Activated CD4-positive, alpha-beta T cell treated with anti-CD3 and anti-CD28 coated beads, Interleukin-10, Interleukin-2, amounts not matched to agents 100 ng/mL and 50 ng/mL, durations not matched to agents 16 hours and 8 hours (primary cell): ENCODE measurements at places on chromosomes 7 and 10.
A peak's percentile ranks its signal among the peaks of the same experiment; 100 is the strongest.

- DNase-seq = no peak
Observed at GRCh38 chr10:70155255-70155838, 8.8 kb upstream of the TYSND1 start.

DNA sequence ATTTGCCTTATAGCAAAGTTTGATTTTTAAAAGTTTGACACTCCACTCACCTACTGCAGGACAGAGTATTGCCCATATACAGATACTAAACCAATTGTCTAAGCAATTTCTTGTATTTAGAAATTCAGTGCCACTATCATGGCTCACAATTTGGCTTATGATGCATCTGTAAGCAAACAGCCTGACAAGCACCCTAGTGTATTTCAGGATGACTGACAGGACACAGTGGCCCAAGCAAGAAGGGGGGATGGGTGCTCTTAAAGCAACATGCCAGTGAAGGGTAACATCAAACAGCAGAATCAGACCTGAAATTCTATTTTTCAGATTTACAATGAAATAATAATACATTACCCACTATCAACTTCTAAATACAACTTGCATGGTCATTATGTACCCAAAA lies 30.5 kb downstream of the CTNNA3 start:
- DNase-seq = no peak

GRCh38 chr7:106138776-106139175 lies 26.7 kb upstream of the SYPL1 start:
- no peak for DNase-seq

DNA sequence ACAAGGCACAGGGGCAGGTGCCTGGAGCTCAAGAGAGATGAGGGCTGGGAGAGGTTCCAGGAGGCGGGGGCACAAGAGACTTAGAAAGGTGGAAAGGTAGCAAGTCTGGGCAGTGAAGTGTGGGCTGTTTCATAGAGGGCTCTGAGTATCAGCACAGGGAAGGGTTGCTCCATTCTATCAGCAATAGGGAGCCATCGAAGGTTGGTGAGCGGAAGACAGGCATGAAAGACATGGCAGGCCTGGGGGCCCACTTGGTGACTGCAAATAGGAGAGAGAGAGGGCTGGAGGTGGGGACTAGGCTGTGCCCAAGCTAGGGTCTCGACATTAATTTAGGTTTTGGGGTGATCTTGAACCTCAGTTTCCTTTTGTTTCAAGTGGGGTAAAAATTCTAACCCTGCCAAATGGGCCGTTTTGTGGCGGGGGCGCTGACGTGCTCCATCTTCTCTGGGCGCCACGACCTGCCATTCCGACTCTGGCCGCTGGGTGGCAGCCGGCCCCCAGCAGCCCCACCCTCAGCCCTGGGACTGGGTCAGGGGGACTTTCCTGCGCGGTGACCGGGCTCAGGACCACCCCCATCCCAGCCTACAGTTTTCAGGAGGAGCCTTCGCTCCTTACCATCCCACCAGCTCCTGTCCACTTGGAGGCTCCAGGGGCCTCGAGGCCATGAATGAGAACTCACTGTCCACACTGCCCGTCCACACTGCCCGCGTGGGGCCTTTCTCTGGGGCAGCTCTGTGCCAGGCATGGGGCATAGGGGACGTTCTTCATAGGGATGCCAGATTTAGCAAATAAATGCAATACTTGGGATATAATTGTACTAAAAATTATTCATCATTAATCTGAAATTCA lies 37.2 kb upstream of the PCBD1 start:
- DNase-seq = peak; percentile 53

GRCh38 chr10:101155896-101156295 lies 24.8 kb downstream of the TLX1 start:
- no peak for DNase-seq

GRCh38 chr7:45184326-45185027 lies 26.9 kb downstream of the RAMP3 start:
- DNase-seq = no peak

GRCh38 chr10:19638182-19638895 lies 177.9 kb upstream of the PLXDC2 start:
- no peak for DNase-seq

DNA sequence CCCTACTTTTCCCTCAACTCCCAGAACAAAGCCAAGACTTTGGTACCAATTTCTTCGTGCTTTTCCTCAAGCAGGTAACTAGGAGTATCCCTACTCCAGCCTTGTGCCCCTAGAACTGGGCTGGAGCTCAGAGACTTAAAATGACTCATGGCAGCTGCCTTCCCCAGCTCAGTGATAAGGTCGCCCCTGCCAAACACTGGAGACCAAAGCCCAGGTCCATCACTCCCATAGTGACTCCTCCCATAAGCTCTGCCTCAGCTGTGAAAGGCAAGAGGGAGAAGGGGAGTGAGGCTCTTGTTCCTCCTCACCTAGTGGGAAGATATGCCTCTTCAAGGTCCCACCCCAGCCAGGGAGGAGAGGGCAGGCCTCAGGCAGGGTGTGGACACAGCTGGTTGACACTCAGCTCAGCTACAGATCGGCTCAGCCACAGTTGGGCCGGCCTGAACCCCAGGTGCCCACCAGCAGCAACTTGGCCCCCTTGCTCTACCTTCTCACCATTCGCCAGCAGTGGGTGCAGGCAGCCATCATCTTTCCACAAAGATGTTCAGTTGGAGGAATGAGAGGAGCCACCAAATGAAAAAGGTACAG lies 13.8 kb upstream of the CYREN start:
- DNase-seq = no peak

DNA sequence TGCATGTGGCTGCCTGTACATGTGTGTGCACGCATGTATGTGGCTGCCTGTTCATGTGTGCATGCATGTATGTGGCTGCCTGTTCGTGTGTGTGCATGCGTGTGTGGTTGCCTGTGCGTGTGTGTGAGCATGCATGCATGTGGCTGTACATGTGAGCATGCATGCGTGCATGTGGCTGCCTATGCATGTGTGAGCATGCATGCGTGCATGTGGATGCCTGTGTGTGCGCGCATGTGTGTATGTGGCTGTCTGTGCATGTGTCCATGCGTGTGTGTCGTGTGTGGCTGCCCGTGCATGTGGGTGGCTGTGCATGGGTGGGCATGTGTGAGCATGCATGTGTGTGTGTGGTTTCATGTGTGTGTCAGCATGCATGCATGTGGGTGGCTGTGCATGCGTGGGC lies 218.3 kb downstream of the ELFN1 start:
- no peak for DNase-seq

DNA sequence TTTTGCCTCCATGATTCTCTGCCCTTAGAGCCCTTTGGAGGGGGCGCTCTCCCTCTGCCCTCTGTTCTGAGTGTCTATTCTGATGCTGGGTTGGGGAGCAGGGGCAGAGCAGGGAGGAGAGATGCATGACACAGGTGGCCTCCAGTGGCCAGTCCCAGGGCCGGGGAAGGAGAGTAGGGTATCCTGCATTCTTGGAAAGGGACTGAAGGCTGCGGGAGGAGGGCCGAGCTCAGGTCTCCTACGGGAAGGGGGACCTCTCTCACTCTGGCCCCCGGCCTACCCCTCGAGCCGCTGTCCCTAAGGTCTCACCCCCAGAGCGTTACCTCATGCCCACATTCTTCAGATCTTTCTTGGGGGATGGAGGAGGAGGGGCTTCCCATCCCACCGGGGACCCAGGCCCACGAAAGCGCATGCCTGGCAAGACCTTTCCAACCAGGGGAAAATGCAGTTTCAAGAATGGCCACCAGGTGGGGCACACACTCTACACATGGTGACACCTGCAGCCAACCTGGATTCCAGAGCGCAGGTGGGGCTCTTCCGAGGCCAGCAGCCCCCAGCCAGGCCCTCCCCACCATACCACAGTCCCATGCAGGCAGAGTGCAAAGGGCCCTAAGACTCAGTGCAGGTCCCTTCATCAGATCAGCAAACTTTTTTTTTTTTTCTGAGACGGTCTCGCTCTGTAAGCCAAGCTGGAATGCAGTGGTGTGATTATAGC lies 86.4 kb downstream of the MYL10 start:
- peak; percentile 65 for DNase-seq

DNA sequence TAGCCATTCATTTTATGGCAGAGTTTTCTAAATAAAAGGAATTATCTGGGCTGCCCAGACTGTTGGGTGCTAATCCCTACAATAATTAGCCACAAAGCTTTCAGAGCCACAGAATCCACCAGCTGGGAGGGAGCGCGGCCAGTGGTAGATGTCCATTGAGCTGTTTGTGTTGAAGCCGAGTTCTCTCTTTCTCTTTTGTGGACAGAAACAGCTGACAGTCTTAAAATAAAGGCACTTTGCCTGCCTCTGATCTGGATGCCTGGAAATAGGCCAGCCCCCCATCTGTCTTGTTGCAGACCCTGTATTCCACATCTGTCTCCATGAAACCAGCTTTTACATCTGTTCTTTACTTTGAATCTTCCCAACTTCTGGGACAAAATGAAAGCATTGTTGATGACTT lies 66.1 kb downstream of the MTPN start:
- DNase-seq = no peak

DNA sequence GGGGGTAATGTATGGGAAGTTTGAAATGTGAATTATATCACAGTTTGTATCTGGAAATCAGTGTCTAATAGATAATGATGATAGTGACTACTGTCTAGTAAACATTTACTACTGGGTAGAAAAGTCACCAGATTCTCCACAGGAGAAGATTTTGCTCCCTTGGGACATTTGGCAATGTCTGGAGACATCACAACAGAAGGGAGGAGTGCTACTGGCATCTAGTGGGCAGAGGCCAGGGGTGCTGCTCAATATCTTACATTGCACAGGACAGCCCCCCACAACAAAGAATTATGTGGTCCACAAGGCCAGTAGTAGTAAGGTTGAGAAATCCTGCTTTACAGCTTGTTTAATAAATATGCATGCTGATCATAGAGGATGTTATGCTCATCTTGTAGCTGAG lies 92.3 kb upstream of the PRPS1L1 start:
- no peak for DNase-seq

DNA sequence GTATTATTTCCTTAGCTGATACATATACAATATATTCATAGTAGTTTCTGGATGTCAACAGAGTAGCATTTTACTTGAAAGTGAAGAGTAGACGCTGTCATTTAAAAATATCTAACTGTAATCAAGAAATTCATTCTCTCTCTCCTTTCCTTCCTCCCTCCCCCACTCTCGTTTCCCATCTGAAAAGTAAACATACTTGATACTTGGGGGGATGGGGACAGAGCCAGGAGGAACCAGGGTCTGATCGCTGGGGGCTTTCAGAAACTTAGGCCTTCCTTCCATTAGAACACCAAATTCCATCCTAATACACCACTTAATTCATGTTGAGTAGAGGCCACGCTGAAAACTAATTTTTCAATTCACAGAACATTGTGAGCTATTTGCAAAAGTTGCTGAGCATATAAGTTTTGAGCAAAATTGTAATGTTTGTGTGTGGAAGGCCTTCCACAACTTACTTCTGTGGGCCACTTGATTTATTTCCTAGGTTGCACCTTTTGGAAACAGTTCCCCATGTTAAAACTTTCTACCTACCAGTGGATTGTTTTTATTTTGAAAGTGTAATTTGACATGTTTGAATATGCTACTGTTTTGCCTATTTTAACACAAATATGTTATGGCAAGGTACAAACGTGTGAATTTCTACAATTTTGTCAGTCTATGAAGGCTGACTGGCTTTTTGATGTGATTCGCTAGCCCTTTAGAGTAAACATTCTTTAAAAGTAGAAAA lies 35.2 kb downstream of the CNPY1 start:
- DNase-seq = no peak

GRCh38 chr10:44306762-44307161 lies 78.1 kb downstream of the CXCL12 start:
- DNase-seq = no peak

- DNase-seq = no peak
Observed at GRCh38 chr7:93945083-93945482, 23.5 kb downstream of the GNG11 start.
